Activated T-helper 2 cell treated with anti-CD3 and anti-CD28 coated beads, Interferon-gamma antibody, Interleukin-2, Interleukin-4, amounts not matched to agents 10 μg/mL and 5 μg/mL and 100 μg/mL, durations not matched to agents 14 hours and 24 hours and 36 hours (primary cell): ENCODE measurements at places on chromosomes 13 and 19.

- DNase-seq = peak; percentile 51
Observed at GRCh38 chr19:45863840-45864628, at the start of gene FOXA3. FOXA3 (plus strand) TSS chr19:45864326; CDS start chr19:45864457, 131 bp downstream.

GRCh38 chr13:107217251-107217650 is 649.3 kb upstream of the ARGLU1 start:
- DNase-seq = no peak

DNA sequence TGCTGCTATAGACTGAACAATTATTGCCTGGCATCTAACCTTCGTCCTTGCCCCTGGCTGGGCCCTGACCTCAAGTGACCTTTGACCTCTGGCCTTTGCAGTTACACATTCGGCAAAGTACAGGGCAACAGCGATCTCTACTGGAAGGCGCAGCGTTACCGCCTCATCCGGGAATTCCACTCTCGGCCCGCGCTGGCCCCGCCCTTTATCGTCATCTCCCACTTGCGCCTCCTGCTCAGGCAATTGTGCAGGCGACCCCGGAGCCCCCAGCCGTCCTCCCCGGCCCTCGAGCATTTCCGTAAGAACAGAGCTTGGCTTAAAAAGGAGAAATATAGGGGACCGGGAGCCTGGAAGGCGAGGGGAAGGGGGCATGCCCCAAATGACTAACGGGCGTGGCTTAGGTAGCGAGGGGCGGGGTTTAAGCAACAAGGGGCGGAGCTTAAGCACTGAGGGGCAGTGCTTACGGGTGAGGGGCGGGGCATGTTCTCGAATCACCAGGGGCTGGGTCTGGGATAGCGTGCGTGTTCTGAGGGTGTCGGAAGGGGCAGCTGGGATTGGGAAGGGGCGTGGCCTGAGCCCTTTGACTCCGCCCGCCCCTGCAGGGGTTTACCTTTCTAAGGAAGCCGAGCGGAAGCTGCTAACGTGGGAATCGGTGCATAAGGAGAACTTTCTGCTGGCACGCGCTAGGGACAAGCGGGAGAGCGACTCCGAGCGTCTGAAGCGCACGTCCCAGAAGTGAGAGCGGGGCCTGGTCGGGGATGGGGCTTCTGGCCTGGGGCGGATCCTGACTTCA is 52.7 kb downstream of the TRPM4 start:
- DNase-seq = peak; percentile 23

DNA sequence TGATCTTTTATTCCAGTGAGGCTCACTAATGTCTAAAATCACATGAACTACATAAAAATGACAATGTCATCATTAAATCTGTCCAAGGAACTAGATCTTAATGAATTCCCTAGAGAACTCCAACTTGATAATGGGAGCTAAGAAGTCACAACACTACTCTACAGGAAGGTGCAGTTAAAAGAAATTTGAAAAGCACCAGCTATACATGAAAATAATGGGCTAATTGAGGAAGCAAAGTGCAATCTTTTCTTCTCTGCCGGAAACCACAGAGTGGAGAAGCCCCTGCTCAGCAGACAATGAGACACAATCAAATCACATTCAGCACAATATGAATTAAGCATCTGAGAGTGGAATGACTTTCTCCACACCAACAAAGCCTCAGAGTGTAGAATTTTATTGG is 261.7 kb downstream of the LHFPL6 start:
- DNase-seq = no peak

GRCh38 chr13:25683662-25684370 is 312.0 kb downstream of the ATP8A2 start:
- DNase-seq = no peak

DNA sequence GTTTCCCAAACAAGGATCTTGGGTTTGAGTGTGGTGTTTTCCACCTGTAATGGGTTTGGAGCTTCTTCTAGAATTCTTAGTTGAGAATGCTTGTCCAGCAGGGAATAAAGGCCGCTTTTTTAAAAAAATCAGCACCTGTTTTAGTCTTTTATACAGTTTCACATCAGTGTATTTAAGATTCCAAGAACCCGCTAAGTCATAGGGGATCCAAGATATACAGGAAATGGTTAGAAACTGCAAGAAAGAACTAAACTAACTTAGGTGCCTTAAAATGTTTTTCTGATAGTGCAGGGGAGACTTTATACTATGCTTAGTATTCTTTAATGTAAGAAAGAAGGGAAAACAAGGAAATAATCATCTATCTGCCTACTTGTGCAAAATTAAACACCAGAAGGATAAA is 74.7 kb downstream of the C13orf42 start:
- no peak for DNase-seq

GRCh38 chr13:97200081-97200942 is 21.8 kb upstream of the MBNL2 start:
- DNase-seq = no peak

DNA sequence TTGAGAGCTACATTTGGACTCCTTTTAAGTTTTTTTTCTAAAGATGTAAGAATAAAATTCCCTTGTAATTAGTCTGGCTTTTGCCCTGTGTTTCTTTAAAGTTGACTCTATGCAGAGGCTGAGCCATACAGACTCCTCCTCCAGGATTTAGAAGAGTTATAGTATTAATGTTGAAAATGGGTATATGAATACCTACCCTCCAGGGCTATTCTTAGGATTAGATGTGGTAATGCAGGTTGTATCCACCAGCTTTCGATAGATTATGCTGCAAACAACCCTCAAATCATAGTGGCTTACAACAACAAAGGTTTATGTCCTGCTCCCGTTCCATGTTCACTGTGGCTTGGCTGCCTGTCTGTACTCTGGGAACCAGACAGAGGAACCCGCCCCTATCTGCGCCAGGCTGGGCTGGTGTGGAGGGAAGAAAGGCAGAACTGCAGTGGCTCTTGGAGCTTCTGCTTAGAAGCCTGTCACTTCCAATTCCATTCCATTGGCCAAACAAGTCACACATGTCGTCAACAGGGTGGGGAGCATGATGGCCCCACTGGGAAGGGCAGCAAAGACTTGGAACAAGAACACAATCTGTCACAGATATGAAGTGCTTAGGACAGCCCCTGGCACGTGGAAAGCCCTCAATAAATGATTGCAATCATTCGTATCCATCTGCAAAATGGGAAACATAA is 290.8 kb downstream of the FOXO1 start:
- DNase-seq = no peak

- no peak for DNase-seq
Observed at GRCh38 chr13:44576351-44577235, 463 bp upstream of the TSC22D1 start.

DNA sequence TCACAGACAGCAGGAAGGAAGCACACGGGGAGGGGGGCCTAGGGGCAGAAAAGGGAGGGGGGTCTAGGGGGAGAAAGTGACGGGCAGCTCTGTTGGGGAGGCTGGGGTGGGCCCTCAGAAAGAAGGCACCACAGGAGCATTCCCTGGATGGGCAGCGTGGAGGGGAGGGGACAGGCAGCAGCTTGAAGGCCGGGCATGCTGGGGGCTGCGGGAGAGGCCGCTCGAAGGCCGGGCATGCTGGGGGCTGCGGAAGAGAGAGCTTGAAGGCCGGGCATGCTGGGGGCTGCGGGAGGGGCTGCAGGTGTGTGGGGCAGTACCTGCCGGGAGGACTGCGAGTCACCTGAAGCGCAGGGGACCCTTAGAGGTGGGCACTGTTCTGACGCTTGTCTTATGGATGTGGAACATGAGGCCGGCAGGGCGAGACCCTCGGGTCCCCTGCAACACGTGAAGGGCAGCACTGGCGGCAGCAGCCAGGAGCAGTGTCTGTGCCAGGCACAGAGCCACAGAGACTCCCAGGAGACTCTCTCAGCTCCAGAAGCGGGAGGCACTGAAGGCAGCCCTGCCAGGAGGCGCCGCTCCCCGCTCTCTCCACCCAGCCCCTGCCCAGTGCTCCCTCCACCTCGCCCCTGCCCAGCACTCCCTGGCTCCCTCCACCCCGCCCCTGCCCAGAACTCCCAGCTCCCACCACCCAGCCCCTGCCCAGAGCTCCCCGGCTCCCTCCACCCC is 13.3 kb downstream of the ZNF787 start:
- DNase-seq = no peak

DNA sequence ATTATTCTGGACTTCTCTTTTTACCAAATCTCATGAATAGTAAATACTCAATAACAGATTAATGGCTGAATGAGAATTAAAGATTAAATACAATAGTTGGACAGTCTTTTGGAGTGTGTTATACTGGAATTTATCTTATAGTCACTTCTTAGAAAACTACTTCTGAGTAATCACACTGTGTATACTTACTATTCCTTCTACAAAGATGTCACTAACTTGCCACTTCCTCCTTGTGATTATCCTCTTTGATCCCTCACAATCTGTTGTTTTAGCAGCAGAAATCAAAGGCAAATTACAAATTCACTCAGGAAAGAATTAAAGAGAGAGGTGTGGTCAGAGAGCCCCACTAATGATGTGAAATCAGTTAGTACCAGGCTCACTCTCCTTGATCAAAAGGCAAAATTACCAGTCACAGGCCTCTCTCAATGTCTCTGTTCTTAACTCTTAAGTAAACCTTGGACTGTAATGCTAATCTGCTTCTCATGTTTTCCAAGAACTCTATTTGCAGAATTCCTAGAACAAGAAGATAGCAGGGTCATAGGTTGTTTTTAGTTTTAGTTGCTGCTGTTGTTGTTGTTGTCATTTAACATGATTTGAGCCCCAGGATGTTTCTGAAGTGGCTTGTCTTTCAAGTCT is 37.3 kb upstream of the FNDC3A start:
- DNase-seq = no peak

DNA sequence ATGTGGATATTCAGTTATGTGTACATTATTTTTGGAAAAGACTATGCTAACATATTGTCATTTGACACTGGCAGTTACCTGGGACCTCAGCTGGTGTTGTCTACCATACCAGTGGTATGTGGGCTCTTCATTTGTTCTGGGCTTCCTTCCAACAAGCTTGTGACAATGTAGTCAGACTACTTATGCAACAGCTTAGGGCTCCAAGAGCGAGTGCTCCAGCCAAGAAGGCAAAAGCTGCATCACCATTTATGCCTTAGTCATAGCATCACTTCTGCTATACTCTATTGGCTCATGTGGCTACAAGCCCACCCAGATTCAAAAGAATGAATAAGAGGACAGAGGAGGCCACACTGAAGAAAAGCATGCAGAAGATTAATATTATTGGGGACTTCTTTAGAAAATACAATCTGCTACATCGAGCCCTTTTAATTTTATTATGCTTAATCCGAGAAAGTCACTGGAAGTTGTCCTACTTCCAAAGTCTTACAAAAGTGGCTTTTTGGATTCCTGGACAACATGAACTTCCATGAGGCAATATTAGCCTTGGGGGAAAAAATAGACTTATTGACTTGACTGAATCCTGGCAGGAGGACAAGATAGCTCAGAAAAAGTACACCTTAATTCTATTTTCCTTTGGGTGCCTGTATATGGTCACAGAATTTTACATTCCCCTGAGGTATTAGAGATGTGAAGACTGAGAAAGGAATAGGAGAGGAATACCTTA is 529.4 kb upstream of the HTR2A start:
- no peak for DNase-seq

DNA sequence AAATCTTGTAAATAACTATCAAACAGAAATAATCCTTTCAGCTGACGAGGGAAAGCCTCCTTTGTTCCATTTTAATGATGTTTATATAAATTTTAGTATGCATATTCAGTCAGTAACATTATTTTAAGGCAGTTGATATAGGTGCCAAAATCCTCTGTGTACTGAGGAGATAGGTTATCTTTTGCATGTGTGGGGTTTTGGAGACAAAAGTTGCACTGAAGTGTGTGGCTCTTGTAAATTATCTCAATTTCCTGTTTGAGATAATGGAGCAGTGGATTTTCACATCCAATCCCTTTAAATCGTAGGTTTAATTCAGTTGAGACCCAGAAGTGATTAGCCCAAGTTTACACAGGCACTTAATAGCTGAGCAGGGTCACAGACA is 106.6 kb downstream of the RGCC start:
- no peak for DNase-seq

- DNase-seq = peak; percentile 37
Observed at GRCh38 chr19:7337380-7338194, 11.2 kb upstream of the ARHGEF18 start.

DNA sequence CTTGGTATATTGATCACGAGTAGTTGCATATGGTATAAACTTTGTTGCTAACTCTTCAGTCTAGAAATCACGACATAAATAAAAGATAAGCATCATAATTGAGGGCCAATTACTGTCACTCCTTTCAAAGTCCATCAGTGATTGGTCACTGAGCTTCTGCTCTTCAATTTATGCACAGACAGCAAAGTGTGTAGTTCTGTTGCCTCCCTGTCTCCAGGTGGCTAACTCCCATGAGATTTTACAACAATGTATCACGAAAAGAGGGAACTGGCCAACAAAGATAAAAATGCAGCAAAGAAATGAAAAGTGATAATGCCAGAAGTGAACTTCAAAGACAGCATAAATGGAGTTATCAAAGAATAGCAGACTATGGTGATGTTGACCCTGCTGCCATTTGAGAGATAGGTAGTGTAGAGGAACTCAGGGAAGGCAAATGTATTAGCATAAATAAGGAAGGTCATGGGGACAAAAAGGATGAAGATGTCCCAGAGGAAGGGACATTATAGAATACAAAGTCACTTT is 12.7 kb upstream of the TNFSF14 start:
- DNase-seq = no peak

DNA sequence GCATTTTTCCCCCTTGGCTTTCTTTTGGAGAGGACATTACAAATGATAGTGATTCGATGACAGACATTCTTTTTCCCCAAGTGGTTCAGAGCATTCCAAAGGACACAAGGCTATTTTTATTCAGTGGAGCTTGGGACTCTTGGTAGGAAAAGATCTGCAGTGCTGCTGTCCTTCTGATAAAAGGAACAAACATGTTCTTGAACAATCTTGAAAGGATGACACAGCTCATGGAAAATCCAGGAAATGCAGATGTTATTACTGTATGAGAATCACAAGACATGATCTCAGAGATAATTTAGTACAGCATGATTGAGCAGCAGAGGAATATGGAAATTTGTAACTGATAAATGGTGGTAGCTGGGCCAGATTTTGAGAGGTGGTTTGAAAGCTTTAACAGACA is 96.2 kb upstream of the RFC3 start:
- DNase-seq = no peak

DNA sequence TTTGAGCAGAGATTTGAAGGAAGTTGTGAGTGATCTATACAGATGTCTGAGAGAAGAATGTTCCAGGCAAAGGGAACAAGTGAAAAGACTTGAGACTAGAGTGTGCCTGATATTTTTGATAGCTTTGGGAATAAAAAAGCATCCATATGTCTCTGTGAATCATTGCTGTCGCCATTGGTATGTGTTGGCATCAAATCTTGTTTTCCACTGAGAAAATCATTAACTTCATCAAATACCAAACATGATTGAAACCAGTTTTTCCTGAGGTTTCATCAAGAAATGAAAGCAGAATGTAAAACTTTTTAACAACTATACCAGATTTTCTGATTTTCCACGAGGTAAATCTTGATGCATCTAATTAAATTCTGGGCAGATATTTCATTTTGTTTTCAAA is 862.6 kb downstream of the DIAPH3 start:
- DNase-seq = no peak

DNA sequence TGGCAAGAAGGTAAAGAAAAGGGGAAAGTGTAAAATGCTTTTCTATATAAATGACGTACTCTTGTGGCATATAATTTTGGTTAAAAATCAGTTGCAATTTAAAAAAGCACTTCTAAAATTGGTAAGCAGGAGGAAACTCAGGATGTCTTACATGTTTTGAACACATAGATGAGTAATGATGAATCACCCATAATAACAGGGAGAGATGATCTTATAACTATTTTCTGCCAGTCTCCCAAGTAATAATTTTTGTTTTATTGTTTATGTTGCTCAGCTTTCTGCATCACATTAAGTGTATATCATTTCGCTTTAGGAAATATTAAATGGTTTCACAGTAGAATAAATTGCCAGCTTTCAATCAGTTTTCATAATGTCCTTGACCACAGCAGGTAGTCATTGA is 1430.7 kb upstream of the PCDH20 start:
- no peak for DNase-seq

- no peak for DNase-seq
Observed at GRCh38 chr13:43132911-43133310, 109.5 kb downstream of the DNAJC15 start.
